Stimulated activated CD8-positive, alpha-beta memory T cell treated with anti-CD3 and anti-CD28 coated beads, Interleukin-2, amount 100 ng/mL, for 1 hour (primary cell): ENCODE measurements at places on chromosomes 16 and 17.

DNA sequence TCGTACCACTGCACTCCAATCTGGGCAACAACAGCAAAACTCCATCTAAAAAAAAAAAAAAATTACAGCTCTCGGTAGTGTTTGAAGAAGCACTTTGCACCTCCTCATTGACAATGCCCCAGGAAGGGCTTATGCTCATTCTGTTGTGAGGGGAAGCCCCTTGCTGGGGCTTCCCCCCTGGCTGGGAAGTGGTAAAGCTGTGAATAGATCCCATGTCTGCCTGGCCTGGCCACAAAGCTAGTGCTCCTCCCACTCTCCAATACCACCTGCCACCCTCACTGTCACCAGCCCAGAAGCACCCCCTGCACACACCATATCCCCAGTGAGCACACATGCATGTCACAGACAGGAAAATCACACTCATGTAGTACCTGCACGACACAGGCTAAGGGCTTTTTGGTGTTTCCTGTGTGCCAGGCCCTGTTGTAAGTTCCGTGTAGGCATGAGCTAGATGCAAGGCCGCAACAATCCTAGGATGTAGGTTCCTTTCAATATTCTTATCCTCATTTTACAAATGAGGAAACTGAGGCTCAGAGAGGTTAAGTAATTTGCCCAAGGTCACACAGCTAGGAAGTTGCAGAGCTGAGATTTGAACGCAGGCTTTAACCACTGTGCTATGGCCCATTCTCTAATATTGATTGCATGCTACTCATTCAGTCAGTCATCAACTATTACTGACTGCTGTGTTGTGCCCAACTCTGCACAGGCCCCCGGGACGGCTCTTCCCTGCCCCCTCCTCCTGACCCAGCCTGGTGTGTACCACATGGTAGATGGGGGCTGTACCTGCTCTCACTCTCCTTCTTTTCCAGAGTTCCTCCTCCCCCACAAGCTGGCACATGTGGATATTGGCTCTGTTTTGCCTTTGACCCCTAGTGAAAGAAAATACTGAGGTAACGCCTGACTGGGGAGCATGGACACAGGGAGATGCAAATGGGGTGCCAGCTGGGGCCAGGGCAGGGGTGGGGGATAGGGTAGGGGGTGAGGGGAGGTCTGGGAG lies 11.9 kb upstream of the COL1A1 start:
- no peak for DNase-seq

DNA sequence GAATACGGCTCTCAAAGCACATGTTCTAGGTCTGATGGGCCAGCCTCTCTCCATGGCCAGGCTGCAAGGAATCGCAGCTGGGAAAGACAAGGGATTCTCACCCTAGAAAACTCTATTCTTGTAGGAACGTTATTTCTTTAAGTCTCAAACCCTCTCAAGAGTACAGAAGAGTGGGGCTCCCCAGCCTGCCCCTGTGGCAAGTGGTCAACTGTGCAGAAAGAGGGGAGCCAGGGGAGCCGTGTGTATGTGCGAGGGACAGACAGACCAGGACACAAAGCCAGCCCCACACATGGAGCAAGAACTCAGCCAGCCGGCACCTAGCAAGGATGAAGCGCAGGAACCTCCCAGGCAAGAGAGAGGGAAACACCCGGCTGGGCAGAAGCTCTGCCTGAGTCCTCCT lies 16.4 kb downstream of the KIFC3 start:
- DNase-seq = no peak

DNA sequence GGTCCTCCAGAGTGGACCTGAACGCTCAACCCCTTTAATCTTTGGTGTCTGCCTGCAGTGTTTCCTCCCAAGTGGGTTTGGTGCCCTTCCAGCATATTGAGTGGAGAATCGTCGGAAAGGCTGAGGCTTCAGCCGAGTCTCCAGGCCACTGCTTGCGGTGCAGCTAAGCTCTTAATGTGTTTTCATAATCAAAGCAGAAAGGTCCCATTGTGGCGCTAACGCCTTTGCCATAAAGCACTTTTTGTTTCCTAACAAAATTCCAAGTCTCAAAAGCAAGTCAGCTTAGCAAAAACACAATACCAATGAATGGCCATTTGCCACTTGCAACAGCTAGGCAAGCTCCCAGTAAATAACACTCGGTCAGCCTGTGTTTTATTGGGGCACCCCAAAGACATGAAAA lies 57.6 kb downstream of the KSR1 start:
- DNase-seq = no peak

- no peak for DNase-seq
Measured at GRCh38 chr16:81836279-81837054, 57.4 kb downstream of the PLCG2 start.

- no peak for DNase-seq
Measured at GRCh38 chr16:81635063-81635937, 143.8 kb upstream of the PLCG2 start.

- DNase-seq = no peak
Measured at GRCh38 chr17:73706428-73706827, 62.2 kb upstream of the SDK2 start.

GRCh38 chr16:54720259-54720658 lies 210.4 kb upstream of the IRX5 start:
- DNase-seq = no peak

- no peak for DNase-seq
Measured at GRCh38 chr17:7241090-7241733, 1.0 kb downstream of the GABARAP start.

DNA sequence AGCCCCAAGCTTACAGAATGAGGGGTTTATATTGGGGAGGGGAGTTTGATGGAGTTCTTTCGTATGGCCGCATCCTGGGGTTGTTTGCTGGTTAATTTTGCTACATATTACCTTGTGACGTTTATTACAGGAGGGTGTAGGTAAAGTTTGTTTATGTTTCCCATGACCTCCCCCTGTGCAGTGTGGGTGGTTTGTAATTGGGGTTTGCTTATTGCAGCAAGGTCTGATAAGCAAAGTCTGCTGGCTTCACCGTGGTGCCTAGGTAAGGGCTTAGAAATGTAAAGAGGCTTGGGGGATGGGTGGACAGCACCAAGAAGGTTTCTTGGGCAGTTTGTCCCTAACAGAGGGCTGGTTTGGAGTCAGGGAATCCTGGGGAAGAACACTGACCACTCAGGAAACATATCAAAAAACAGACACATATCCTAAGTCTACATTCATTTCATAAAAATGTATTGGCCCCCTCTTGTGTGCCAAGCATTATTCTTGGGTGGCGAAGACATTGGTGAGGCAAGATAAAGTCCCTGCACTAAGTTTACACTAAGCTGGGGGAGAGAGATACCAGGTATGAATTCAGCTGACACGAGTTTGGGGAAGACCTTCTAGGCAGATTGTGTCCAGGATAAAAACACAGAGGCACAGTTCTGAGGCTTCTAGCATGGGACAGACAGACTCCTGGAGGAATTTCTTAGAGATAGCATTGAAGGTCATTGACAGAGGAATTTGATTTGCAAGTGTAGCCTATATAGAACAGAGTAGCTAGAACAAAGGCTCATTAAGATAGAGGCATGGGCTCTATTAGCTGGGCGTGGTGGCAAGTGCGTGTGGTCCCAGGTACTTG lies 9.5 kb downstream of the ZNF764 start:
- no peak for DNase-seq

DNA sequence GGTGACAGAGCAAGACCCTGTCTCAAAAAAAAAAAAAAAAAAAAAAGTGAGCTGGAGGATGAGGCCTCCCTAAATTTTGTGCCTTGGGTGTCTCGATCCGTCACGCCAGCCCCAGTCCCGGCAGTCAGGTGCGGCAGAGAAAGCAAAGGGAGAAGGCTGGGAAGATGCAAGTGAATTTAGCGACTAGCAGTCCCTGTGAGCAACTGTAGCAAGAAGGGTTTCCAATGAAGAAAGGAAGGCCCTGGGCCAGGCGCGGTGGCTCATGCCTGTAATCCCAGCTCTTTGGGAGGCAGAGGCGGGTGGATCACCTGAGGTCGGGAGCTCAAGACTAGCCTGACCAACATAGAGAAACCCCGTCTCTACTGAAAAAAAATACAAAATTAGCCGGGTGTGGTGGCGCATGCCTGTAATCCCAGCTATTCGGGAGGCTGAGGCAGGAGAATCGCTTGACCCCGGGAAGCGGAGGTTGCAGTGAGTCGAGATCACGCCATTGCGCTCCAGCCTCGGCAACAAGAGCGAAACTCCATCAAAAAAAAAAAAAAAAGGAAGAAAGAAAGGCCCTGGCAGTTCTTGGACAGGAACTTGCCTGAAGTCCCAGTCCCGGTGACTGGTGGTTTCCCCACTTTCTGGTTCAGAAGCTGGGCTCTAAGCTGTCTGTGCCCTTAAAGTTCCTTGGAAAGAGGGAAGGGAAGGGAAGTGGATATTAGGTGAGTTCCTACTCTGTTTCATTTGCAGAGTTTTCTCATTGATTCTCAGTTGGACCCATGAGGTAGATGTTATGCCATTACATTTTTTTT lies 1.8 kb upstream of the QPRT start:
- DNase-seq = no peak

- no peak for DNase-seq
Measured at GRCh38 chr17:49946208-49946607, 22.8 kb upstream of the DLX4 start.

GRCh38 chr17:4978726-4979125 lies 8.7 kb downstream of the CAMTA2 start:
- no peak for DNase-seq

DNA sequence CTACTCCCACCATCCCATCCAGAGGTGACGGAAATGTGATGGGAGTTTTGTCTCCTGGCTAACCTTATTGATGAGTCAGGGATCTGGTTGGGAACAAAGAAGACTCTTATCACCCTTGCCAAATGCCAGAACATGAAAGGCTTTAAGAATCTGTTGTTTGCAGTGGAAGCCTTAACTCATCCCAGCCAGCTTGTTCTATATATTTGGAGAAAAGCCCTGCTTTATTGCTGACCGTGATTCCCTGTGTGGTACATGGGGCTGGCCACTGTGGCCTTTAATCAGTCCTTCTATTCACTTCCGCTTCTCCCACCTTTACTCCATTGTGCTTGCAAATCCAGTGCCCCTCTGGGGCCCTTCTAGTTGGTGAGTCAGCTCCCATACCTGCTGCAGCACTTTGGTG lies 156.6 kb downstream of the PHKB start:
- DNase-seq = no peak

DNA sequence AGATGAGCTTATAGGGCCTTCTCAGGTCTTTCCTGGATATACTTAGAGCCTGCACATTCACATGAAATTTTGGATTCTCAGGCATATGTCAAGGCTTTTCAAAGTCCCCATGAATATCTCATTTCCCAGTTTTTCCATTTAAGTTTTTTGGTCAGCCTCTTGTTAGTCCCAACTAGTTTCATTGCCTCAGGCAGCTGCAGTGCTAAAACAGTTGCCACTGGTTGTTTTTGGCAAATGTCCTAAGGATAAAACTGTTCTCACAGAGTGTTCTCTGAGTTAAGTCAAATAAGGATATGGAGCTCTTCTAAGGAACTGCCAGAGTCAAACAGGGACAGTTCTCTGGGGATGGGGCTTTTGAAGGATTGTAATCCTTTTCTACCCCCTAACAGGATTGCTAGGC lies 39.9 kb upstream of the ABCC11 start:
- DNase-seq = no peak

- DNase-seq = no peak
Measured at GRCh38 chr17:17556671-17557070, 34.8 kb downstream of the PEMT start.

- no peak for DNase-seq
Measured at GRCh38 chr16:2883458-2883908, 468 bp downstream of the FLYWCH2 start.

GRCh38 chr17:17313350-17313991 lies 10.3 kb downstream of the NT5M start:
- peak; percentile 49 for DNase-seq
